ENCODE measurements at places on chromosomes 1 and 21. TPM values are rescaled to one million over a fixed set of nuclear protein-coding genes. Genes with fewer than 3 reads are reported as not detected.

- no peak for DNase-seq
These were observed 128.6 kb downstream of the ST6GALNAC3 start for GRCh38 chr1:76203127-76203526.

DNA sequence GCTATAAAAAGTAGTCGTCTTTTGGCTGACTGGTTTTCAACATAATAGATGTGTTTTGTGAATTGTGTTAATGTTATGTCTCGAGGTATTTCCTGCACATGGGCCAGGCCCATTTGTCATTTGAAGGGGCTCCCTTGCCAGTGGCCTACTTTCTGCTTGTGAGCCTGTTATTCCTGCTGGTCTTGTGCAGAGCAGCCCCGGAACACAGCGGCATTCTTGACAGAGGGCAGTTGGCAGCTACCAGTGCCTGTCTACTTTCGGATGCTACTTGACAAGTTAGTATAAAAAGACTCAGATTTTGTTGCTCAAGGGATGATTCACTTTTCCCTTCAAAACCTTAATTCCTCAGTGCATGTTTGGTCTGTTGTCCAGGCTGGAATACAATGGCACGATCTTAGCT is 28.5 kb downstream of the PGM1 start:
- DNase-seq, result peak; percentile 39

GRCh38 chr21:21929789-21930188 is 931.6 kb downstream of the NCAM2 start:
- no peak for DNase-seq

DNA sequence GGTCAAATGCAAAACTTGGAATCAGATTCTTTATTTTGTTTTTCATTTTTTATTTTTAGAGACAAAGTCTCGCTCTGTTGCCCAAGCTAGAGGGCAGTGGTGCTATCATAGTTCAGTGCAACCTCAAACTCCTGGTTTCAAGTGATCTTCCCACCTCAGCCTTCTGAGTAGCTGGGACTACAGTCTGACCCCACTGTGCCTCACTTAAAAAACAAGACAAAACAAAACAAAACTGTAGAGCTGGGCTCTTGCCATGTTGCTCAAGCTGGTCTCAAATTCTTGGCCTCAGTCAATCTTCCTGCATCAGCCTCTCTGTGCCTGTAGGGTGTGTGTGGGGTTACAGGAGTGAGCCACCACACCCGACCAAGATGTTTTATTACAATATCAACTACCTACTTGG is 396.0 kb upstream of the USP24 start:
- peak; percentile 44 for DNase-seq

DNA sequence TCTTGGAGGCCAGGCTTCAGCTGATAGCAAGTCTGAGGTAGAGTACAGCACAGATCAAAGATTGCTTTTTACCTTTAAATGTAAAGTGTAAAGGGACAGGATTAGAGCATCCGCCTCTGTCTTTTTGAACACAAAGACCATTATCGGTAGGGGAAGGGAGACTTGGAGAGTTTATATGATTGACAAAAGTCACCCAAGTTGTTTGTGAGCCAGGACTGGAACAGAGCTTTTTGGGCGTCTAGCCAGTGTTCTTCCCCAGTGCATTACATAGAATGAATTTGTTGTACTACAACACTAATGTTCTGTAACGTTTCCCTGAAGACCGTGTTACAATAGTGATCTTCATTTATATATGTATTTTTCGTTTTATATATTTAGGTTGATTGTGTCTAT is 9.3 kb upstream of the PIGC start:
- no peak for DNase-seq

DNA sequence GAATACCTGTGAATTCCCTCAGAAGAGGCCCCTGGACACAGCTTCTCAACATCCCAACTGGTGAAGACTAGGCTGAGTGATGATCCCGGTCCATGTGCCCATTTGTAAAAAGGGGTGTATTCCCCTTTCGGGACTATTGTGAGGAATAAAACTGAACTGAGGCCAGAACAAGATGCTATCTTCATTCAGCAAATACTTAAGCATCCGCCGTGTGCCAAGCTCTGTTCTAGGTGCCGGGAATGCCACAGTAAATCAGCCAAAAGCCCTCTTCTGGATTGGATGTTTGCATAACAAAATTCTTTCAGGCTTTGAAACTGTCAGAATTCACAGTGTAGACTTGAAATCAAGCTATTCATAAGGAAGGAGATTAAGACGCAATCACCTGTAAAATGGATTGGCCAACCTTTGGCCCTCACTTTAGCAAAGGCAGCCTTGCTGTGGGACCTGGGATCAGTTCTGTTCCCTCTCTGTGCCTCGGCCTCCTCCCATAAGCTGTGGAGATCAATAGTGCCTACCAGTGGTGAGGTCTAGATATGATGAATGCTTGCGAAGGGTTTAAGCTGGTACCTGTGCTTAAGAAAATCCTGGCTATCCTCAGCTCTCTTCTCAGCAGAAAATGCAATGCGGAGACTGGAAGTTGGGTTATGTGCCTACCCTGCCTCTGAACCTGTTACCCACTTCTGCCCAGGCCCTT is 1.8 kb downstream of the ALPL start:
- DNase-seq, result no peak

GRCh38 chr1:97621955-97622354 is 298.9 kb downstream of the DPYD start:
- no peak for DNase-seq

DNA sequence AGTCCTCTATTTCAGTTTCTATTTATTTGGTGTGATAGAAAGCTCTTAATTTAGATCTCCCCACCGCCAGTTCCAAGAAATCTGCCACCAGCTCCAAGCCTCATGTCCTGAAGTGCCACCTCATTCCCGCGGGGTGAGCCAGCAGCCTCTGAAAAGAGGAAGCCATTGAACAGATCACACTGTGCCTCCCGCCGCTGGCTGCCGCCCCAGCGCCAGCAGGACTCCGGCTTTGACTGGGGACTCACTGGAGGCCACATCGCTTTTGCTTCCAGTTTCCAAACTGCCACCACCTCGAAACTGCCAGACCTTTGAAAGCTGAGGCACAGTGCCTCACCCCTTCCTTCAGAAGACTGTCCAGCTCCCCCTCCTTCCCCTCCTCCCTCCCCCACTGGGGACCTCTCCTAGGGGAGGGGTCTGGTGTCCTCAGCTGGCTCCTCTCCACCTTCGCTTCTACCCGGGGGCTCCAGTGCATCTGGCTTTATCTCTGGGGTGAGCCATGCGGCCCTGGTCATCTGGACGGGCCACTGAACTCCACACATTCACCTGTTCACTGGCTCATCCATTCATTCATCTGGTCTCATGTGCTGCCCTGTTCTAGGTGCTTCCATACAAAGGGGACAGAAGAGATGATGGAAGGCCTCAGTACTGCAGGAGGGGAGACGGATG is 58.9 kb downstream of the VPS26C start:
- no peak for DNase-seq

GRCh38 chr1:23997812-23998211 is 17.7 kb upstream of the SRSF10 start:
- DNase-seq, result no peak

- no peak for DNase-seq
These were observed 1.9 kb upstream of the FCGR2A start for GRCh38 chr1:161503394-161503748.

- no peak for DNase-seq
These were observed 101.4 kb downstream of the BEND5 start for GRCh38 chr1:48675251-48675650.

DNA sequence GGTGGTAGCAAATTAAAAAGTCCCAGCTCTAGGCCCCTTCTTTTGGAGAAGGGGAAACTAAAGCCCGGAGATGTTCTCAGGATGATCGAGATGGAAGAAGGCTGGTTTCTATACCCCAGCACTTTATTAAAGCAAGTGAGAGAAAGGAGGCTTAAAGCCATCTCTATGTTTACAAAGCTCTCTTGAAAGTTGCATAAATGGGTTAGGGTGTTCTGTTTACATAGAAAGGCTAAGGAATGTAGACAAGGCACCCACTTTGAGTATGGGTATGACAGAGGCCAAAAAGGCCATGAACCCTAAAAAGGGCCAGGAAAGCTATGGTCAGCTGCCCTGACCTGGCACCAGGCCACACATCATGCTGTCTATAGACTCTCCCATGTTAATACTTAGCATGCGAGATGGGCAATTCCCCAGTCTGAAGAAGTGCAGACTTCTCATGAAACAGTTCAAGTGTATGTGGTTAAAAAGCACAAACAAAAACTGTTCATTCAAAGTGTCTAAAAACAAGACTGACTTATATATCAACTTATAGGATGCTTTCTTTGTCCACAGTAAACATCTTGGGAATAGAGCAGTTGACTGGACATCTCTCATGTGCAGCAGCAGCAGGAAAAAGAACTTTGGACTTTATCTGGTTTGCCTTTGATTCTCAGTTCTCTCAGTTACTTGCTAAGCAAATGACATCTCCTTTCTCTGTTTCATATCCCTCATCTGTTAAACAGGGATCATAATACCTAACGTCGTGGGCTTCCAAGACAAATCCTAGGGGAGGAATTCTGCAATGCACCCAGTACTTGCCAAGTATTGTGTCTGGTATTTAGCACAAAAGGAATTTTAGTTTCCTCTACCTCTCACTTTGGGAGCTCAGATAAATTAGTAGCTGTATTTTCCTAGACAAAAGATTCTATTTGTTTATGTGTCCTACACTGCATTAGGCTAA is 521.6 kb downstream of the PLPP3 start:
- no peak for DNase-seq

GRCh38 chr1:88680911-88681622 is 3.0 kb upstream of the PKN2 start:
- no peak for DNase-seq

- DNase-seq, result no peak
These were observed 8.2 kb downstream of the ADGRB2 start for GRCh38 chr1:31755850-31756492.

DNA sequence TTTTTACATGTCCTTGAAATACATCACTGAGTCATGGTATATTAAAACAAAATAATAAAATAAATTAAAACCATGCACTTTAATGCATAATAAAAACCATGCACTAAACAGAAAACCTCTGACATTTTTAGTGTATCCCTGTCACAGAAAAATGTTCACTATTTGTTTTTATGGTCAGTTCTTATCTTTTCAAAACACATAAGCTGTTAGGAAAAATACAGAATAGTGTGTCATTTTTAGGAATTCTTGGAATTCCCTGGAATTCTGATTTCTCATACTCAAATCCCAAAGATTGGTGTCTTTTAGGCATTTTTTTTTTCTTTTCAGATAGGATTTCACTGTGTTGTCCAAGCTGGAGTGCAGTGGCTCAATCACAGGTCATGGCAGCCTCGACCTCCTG is 25.1 kb upstream of the TINAGL1 start:
- peak; percentile 80 for DNase-seq

- peak; percentile 100 for DNase-seq
These were observed 18.6 kb downstream of the AZIN2 start for GRCh38 chr1:33099290-33100118.

DNA sequence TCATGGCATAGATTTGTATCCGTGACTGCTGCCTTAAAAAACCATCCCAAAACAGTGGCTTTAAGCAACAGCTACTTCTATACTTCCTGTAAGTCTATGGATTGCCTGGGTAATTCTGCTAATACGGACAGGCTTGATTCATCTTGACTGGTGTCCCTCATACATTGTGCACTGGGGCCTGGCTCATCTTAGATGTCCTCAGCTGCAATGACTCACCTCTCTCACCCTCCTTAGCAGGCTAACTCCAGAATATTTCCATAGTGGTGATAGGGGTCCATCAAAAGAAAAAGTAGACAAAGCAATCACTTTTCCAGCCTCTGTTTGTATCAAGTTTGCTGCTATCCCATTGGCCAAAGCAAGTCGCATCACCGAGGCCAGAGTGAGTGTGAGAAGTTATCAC is 409.1 kb upstream of the KAZN start:
- DNase-seq, result no peak

DNA sequence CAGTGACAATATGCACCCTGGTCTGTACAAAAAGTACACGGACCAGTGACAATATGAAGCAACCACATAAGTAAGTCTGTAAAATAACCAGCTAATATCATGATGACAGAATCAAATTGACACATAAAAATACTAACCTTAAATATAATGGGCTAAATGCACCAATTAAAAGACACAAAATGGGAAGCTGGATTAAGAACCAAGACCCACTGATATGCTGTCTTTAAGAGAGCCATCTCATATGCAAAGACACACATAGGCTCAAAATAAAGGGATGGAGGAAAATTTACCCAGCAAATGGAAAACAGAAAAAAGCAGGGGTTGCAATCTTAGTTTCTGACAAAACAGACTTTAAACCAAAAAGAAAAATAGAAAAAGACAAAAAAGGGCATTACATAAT is 70.4 kb upstream of the VCAM1 start:
- DNase-seq, result no peak

DNA sequence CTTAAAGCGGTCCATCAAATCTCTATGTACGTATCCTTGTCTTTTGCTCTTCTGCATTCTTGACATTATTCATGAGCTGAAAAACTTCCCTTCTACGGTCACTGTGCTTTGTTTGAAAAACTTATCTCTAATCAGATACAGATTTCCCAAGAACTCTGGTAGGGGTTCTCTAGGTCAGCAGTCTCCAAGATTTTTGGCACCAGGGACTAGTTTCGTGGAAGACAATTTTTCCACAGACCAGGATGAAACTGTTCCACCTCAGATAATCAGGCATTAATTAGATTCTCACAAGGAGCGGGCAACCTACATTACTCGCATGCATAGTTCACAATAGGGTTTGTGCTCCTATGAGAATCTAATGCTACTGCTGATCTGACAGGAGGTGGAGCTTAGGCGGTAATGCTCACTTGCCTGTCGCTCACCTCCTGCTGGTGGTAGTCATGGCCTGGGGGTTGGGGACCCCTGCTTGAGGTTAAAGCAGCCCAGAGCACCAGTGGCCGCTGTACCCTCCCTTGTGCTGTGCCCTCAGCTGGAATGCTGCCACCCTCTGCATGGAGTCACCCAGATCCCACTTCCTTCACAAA is 30.8 kb downstream of the AK2 start:
- DNase-seq, result peak; percentile 48

- DNase-seq, result no peak
These were observed 641.7 kb downstream of the LRRIQ3 start for GRCh38 chr1:73556270-73556669.

GRCh38 chr1:15850471-15851001 is 3.0 kb downstream of the SPEN start:
- peak; percentile 24 for DNase-seq

- no peak for DNase-seq
These were observed 276.9 kb upstream of the RUNX1 start for GRCh38 chr21:35325953-35326352.

GRCh38 chr21:26754853-26755252 is 90.4 kb downstream of the ADAMTS1 start:
- DNase-seq, result no peak

MEGF6 gene
- 2.2 TPM for total RNA-seq

CYP4Z1 gene
- total RNA-seq, result not detected

MTOR gene
- total RNA-seq, result 47.5 TPM

COL9A2 gene
- 1.3 TPM for total RNA-seq

EFNA3 gene
- 0.43 TPM for total RNA-seq

FBLIM1 gene
- 188 TPM for total RNA-seq

CCDC190 gene
- 0.43 TPM for total RNA-seq

LIPI gene
- not detected for total RNA-seq

STIL gene
- 21.2 TPM for total RNA-seq

PDPN gene
- total RNA-seq, result 28.7 TPM

MGST3 gene
- 135 TPM for total RNA-seq

USP21 gene
- 8.1 TPM for total RNA-seq

DIRAS3 gene
- 2.3 TPM for total RNA-seq

OR2AK2 gene
- total RNA-seq, result not detected

ATP1A4 gene
- not detected for total RNA-seq

PTGFR gene
- total RNA-seq, result 7.7 TPM

KCNA2 gene
- total RNA-seq, result under 0.01 TPM

NCF2 gene
- total RNA-seq, result not detected

Measured in fibroblast of villous mesenchyme (primary cell).